Smooth muscle cell of the pulmonary artery (primary cell): ENCODE measurements at places on chromosomes 2 and 18. TPM values are rescaled to one million over a fixed set of nuclear protein-coding genes. Genes with fewer than 3 reads are reported as not detected.

FAM161A gene
- total RNA-seq, result 1.6 TPM in 2 replicates

FKBP1B gene
- 6.8 and 7.9 TPM in 2 replicates for total RNA-seq

SH2D6 gene
- 0.36 TPM in 1 of 2 replicates, not detected in the other for total RNA-seq

STPG4 gene
- 0.07 and 0.20 TPM in 2 replicates for total RNA-seq

SERPINB13 gene
- total RNA-seq, result not detected in 2 replicates

ARHGAP15 gene
- 0.13 TPM in 1 of 2 replicates, not detected in the other for total RNA-seq

C1QL2 gene
- not detected in 2 replicates for total RNA-seq

RBKS gene
- 0.59 and 1.2 TPM in 2 replicates for total RNA-seq

KLHL41 gene
- 0.56 and 0.72 TPM in 2 replicates for total RNA-seq

MOGAT1 gene
- total RNA-seq, result not detected in 2 replicates

MBOAT2 gene
- 51.4 and 53.8 TPM in 2 replicates for total RNA-seq

MYO7B gene
- 0.10 and 0.13 TPM in 2 replicates for total RNA-seq

IL18RAP gene
- 0.07 TPM in 1 of 2 replicates, not detected in the other for total RNA-seq

LYPD6B gene
- 0.10 and 0.20 TPM in 2 replicates for total RNA-seq

PTPRM gene
- total RNA-seq, result 99.4 and 101 TPM in 2 replicates

HOXD12 gene
- total RNA-seq, result not detected in 2 replicates

C2orf81 gene
- 1.2 and 3.5 TPM in 2 replicates for total RNA-seq

IRS1 gene
- total RNA-seq, result 20.7 and 24.5 TPM in 2 replicates

CAPN14 gene
- 0.23 and 0.26 TPM in 2 replicates for total RNA-seq

FBXO41 gene
- total RNA-seq, result 0.72 and 2.0 TPM in 2 replicates

ELOA2 gene
- not detected in 2 replicates for total RNA-seq

DYSF gene
- total RNA-seq, result 2.3 TPM in 2 replicates

SMAD4 gene
- total RNA-seq, result 124 and 125 TPM in 2 replicates

SALL3 gene
- total RNA-seq, result 0.52 TPM in 1 of 2 replicates, not detected in the other

UPP2 gene
- total RNA-seq, result not detected in 2 replicates

HOXD10 gene
- not detected in 2 replicates for total RNA-seq

DSC2 gene
- 0.07 TPM in 2 replicates for total RNA-seq

CYP26B1 gene
- total RNA-seq, result 1.1 and 4.9 TPM in 2 replicates
